Aorta (tissue), 5 donors: ENCODE measurements at places on chromosomes 4 and X.
A peak's percentile ranks its signal among the peaks of the same experiment; 100 is the strongest.

DNA sequence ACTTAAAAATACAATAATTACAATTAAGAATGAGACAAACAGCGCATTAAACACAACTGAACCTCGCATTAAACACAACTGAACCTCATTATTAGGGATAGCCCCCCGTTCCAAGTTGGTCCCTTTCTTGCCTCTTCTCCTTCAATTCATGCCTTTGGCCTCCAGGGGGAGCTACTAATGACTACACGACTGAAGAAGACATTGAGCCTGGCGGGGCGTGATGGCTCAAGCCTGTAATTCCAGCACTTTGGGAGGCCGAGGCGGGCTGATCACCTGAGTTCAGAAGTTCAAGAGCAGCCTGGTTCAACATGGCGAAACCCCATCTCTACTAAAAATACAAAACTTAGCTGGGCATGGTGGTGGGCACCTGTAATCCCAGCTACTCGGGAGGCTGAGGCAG, 56.4 kb upstream of the NWD2 start:
- DNase-seq, result no peak

- DNase-seq, result no peak
These were observed 42.4 kb downstream of the KIAA0232 start for GRCh38 chr4:6824772-6825402.

DNA sequence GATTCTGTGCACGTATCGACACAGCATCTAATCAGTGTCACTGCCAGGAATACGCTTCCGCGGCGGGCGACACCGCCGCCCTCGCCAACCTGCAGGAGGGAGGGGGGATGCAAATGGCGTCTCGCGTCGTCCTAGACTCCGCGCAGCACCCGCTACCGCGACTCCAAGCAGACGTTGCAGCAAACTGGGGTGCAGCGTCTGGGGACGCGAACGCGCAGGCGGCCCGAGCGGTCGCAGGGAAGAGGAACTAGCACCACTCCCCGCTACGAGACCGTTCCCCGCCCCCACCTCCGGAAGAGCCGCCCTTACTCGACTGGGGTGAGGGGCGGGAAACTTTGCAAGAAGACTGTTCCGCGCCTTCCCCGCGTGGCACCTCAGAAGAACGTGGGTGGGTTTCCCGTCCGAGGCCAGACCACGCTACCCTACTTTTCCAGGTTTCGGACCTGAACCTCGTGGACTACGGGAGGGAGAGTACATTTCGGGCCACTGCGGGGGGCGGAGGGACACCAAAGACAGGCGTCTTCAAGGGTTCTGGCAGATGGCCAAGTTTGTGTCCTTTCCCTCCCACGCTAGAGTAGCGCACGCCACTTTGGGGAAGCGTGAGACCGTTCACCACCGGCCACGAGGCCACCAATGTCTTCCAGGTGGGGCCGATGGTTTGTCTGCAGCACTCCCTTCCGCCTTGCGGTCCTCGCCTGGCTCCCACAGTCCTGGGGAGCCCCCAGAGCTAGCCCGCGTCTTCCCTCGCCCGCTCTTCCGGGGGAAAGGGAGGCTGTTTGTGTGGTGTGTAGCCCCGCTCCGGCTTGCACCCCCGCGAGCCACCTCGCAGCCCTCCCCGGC, 78.0 kb upstream of the BCOR start:
- peak; percentile 88 for DNase-seq

DNA sequence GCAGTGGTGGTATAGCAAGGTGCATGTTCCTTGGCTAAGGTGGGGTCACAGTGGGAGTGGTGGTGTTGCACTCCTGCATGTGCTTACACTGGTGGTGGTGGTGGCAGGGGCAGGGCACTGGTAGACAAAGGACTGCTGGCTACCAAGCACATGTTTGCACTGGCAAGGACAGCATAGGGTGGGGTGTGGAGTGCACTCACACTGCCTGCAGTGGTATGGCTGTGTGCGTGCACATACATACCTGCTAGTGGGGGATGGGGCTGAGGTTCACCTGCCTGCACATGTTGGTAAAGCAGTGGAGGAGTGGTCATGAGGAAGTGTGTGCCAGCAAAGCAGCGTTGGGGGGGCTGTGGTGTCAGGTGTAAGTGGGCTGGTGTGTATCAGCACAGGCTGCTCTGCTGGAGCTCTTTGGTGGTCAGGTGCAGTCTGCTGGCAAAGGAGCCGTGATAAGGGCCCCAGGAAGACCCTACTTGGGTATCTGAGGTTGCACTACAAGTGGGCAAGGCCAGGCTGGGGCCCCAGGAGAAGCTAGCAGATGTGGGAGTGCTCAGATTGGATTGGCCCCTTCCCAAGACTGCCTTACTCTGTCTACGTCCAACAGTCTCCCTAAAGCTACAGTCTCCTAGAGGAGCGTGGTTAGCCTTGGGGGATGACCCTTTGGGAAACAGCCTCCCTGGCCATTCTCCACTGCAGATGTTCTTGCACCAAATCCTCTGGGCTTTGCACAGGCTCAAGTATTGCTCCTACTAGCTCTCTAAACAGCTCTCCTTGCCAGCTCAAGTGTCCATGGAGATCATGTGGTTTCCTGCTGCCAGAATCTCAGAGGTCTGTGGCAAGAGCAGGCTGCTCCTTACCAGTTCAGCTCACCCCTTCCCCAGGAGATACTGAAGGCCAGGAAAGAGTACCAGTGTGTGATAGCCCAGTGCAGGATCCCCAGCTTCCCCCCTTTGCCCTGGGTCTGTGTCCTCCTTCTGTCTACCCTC, 486.3 kb upstream of the PABPC4L start:
- no peak for DNase-seq

DNA sequence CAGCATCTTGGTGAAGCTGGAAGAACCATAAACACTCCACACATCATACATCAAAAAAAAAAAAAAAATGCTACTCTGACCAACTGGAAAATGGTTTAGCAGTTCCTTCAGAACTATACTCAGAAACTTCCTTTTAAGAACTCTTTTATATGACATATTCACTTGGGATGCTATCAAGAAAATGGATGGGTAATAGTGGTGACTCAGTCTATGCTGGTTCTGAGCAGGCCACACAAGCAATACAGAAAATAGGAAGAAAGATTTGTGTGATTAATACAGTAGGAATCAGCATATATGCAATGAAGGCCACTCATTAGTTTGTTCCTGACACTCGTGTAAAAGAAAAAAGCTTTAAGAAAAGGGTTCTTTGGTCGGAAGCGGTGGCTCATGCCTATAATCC, 123.5 kb upstream of the FAT4 start:
- no peak for DNase-seq

GRCh38 chrX:92260102-92260501, 480.9 kb downstream of the PCDH11X start:
- no peak for DNase-seq

- no peak for DNase-seq
These were observed 16.6 kb upstream of the DDIT4L start for GRCh38 chr4:100206850-100207249.

DNA sequence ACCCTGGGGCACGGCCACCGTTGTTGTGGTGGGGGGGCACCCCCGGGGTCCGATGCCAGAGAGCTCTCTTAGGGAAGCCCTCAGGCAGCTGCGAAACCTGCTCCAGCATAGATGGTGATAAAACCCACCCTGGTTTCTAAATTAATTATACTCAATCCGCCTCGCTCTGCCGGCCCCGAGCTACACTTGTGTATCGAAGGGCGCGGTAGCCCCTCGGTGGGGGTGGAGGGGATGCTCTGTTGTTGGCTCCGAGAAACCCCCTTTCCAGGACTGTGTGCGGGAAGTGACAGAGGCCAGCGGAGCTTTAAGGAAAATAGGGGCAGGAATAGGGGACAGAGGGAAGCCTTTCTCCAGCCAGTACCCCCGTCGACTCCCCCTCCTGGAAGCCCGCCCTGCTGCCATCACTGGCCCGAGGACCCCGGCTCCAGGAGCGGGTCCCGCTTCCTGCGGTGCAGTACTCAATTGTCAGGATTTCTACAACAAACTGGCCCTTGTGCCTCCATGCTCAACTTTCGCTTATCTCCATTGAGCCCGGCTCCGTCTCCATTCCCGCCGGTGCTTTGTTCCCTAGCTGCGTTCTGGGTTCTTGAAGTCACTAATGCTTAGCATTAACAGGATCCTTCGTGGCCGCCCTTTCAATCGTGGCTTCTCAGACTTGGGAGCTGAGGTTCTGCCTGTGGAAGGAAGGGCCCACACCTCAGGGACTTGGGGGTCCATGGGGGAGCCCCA, 408.2 kb downstream of the BCOR start:
- no peak for DNase-seq

GRCh38 chr4:152962150-152962549, 26.0 kb downstream of the FHDC1 start:
- no peak for DNase-seq

DNA sequence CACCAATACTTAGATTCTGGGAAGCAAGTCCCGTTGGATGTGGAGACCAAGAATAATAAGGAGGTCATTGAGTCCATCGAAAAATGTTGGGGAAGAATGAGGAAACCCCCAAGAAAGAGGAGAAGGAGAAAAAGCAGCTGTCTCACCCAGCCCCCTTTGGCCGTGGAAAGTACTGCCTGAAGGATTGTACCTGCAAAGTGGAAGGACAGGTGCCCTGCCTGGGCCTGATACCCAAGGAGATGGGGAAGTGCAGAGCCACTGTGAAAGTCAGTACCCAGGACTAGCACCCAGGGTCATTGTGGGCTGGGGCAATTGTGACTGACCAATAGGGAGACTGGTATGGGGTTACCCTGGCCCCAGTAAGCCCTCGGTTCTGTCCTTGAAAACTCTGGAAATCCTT, 13.8 kb upstream of the CFAP299 start:
- no peak for DNase-seq
